ENCODE measurements at places on chromosomes 16 and 17. TPM values are rescaled to one million over a fixed set of nuclear protein-coding genes. Genes with fewer than 3 reads are reported as not detected.

The PITPNM3 gene
- total RNA-seq = 10.0 TPM

The INCA1 gene
- 0.95 TPM for total RNA-seq

- no peak for DNase-seq
- no peak overlapping the region for H3K27ac ChIP-seq
- no peaks in the 10 kb centered on the region for H3K36me3 ChIP-seq
- H3K4me1 ChIP-seq = peaks cover 4% of the 10 kb centered on the region
Measured at GRCh38 chr17:32124985-32125847, 17.1 kb upstream of the RHOT1 start.

- H3K4me1 ChIP-seq = peaks cover 5% of the 10 kb centered on the region
- peak; percentile 30 for DNase-seq
- no peaks in the 10 kb centered on the region for H3K27me3 ChIP-seq
- no peaks in the 10 kb centered on the region for H3K36me3 ChIP-seq
Measured at GRCh38 chr17:64262198-64262999, 661 bp downstream of the TEX2 start.

DNA sequence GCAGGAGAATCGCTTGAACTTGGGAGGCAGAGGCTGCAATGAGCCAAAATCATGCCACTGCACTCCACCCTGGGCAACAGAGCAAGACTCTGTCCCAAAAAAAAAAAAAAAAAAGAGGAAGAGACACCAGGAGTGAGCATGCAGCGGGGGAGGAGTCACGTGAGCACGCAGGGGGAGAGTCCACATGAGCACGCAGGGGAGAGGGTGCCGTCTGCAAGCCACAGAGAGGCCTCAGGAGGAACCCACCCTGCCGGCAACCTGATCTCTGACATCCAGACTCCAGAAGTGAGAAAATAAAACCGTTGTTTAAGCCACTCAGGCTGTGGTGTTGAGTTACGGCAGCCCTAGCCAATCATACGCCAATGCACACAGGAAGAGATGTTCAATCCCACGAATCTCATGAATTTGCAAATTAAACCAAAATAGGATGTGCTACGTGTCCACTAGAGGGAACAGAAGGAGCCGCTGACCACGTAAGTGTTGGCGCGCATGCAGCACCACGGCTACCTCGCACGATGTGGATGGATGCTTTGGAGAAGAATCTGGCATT is 42.2 kb downstream of the CCDC57 start:
- H3K27me3 ChIP-seq = no peaks in the 10 kb centered on the region
- H3K4me1 ChIP-seq = no peaks in the 10 kb centered on the region
- no peak overlapping the region for H3K4me3 ChIP-seq
- H3K36me3 ChIP-seq = no peaks in the 10 kb centered on the region
